NCI-H1436 treated with DMSO at 0.1 percent for 48 hours (cell line): ENCODE measurements at places on chromosomes 13 and 19.

- DNase-seq: no peak
Observed at GRCh38 chr19:29329460-29330134, 116.6 kb upstream of the UQCRFS1 start.

GRCh38 chr19:51777570-51778462 is 16.8 kb downstream of the FPR2 start:
- DNase-seq: peak; percentile 39

GRCh38 chr19:11639245-11639601 is 41.9 kb downstream of the ZNF627 start:
- no peak for DNase-seq

GRCh38 chr13:111212517-111212873 is 97.4 kb downstream of the ARHGEF7 start:
- no peak for DNase-seq

GRCh38 chr19:38266981-38267597 is 2.7 kb downstream of the SPINT2 start:
- DNase-seq: no peak

GRCh38 chr13:98411617-98412265 is 165.2 kb downstream of the STK24 start:
- DNase-seq: no peak

- peak; percentile 49 for DNase-seq
Observed at GRCh38 chr19:7488736-7489353, at the start of gene PEX11G. PEX11G (minus strand) TSS chr19:7489035; CDS start chr19:7489010, 25 bp downstream.

GRCh38 chr13:48592688-48593049 is 59.8 kb upstream of the RCBTB2 start:
- no peak for DNase-seq

DNA sequence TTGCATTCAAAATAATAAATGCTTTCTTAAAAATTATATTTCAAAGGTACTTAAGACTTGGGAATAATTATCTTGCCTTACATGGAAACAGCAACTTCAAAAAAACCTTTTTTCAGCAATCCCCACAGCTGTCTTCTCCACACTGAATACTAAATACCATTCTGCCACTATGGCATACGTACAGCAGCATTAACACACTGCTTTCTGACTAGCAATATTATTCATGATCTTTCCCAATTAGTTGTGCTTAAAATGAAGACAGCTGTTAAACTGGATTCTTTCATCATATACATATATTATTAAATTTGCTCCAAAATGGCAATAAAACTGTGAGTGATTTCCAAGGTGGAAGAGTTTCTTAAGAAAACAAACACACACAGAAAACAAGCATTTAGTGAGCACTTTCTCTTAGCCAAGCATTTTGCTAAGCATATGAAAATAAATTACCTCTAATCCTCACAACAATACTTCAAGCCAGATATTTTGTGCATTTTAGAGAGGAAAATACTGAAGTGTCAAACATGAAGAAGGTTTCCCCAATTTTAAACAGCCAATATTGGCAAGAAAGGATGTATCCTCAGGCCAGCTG is 609.5 kb downstream of the SLITRK1 start:
- DNase-seq: no peak

DNA sequence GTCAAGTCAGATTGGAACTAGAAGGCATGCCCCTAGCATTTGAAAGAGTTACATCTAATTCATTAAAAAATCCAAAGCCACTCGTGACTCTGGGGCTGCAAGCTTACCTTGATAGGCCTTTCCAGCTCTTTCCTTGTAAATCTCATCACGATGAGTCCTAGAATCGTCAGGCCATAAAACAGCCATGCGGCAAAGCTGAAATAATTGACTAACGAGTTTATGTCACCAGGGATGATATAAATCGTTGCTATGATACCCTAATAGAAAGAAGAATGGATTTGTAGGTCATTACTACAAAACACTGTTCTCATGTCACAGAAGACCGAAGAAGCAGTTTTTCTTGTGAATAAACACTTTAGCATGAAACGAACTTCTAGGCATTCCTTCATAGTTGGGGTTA is 27.5 kb downstream of the SLC7A9 start:
- no peak for DNase-seq

DNA sequence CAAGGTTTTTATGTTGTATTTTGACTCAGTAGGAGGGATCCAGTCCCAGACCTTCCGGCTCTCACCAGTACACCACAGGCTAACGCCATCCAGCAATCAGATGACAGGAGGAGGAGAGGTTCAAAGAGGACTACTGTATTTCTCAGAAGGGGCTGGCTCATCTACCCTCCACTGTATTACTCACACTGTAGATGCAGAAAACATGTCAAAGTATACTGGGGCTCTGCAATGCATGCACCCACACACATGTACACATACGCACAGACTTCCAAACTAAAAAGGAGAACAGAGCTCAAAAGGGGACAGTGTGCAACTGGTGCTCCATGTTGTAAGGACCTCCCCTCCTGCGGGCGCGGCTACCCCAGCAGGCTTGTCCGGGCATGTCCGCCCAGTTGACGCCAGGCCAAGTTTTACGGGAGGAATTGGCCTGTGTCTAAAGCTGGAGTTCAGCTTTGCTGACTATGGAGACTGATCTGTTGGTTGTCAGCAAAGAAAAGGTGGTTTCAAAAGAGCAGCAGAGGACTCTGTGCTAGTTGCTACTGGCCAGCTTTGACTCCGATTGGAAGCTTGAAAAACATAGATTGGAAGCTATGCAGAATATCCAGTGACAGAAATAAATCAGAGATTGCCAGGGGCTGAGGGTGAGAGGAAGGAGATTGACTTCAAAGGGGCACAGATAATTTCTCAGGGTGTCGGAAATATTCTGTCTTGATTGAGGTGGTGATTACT is 314.2 kb downstream of the DLEU7 start:
- DNase-seq: no peak

GRCh38 chr13:37450276-37450675 is 148.3 kb downstream of the POSTN start:
- no peak for DNase-seq

DNA sequence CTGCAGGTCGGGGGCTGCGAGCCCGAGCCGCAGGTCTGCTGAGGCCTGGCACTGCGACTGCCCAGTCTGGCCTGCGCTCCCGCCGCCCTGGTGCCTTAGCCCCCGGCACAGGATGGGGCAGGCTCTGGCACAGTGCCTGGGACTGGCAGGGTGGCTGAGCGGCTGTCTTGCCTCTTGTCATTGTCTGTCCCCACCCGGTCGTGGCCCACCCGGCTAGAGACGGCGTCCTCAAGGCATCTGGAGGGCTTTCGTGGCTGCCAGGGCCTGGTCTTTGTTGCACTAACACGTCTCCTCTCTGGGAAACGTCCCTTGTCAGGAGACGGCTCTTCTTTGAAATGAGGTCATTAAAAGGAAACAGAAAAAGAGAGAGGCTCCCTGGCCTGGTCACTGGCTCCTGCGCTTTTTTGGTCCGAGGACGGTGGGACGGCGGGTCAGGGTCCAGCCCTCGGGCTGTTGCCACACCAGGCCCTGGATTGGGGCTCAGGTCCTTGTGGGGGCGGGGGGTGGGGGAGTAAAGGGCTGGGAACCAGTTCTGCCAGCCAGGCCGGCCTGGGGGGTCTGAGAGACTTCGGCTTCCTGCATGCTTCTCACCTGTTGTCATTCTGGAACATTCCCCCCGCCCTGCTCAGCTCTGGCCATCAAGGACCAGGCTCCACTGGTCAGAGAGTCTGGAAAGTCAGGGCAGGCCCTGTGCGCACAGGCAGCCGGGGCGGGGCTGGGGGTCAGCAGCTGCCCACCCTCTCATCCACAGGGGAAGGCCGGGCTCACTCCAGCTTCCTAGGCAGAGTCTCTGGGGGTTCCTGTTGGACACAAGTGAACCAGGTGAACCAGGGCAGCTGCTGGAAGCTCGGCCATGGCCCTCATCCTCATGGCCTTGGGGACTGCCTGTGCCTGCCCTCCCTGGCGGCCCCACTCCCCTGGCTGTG is 6.2 kb upstream of the ZNF554 start:
- no peak for DNase-seq

GRCh38 chr19:39032063-39032918 is at the start of gene FBXO27:
FBXO27 (minus strand) TSS chr19:39032549; CDS start chr19:39032227, 322 bp downstream.
- DNase-seq: no peak

DNA sequence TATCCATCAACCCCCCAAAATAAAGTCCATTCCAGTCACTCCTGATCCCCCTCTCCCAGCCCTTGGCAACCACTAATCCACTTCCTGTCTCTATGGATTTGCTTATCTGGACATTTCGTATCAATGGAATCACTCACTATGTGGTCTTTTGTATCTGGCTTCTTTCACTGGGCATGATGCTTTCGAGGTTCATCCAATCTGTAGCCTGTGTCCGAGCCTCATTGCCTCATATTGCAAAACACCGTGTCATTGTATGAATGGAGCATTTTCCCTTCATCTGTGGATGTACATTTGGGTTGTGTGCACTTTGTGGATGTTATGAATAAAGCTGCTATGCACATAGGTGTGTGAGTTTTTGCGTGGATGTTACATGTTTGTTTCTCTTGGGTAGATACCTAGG is 1.4 kb upstream of the FZR1 start:
- DNase-seq: no peak

DNA sequence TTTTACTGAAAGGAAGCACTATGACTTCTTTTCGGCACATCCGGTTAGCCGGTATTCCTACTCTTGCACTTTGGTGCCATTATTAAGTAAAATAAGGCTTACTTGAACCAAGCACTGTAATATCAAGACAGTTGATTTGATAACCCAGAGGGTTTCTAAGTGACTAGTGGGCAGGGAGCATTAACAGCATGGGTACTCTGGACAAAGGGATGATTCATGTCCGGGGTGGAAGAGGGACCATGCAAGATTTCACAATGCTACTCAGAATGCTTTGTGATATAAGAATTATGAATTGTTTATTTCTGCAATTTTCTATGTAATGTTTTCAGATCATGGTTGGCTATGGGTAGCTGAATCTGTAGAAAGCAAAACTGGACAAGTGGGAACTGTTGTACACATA is 282.1 kb downstream of the TDRD3 start:
- DNase-seq: no peak

GRCh38 chr13:109090796-109091195 is 461.4 kb downstream of the MYO16 start:
- no peak for DNase-seq
